Upper lobe of right lung (tissue), 1 donor: ENCODE measurements at places on chromosomes 4 and X. TPM values are rescaled to one million over a fixed set of nuclear protein-coding genes. Genes with fewer than 3 reads are reported as not detected.

DNA sequence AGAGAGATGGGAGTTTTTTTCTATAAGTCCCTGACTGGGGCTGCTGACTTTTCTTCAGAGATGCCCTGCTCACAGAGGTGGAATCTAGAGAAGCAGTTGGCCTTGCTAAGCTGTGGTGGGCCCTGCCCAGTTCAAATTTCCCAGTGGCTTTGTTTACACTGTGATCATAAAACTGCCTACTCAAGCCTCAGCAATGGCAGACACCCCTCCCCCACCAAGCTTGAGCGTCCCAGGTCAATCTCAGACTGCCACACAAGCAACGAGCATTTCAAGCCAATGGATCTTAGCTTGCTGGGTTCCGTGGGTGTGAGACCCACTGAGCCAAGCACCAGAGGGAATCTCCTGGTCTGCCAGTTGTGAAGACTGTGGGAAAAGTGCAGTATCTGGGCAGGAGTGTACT lies 199.8 kb upstream of the WDFY3 start:
- H3K36me3 ChIP-seq, result no peaks in the 10 kb centered on the region
- H3K4me1 ChIP-seq, result no peaks in the 10 kb centered on the region
- no peak overlapping the region for H3K4me3 ChIP-seq
- H3K27ac ChIP-seq, result no peak overlapping the region
- no peak for DNase-seq

- H3K4me3 ChIP-seq, result no peak overlapping the region
- H3K27ac ChIP-seq, result no peak overlapping the region
- DNase-seq, result no peak
- H3K4me1 ChIP-seq, result no peaks in the 10 kb centered on the region
- no peaks in the 10 kb centered on the region for H3K27me3 ChIP-seq
Measured at GRCh38 chrX:14351611-14352303, 177.6 kb upstream of the GLRA2 start.

DNA sequence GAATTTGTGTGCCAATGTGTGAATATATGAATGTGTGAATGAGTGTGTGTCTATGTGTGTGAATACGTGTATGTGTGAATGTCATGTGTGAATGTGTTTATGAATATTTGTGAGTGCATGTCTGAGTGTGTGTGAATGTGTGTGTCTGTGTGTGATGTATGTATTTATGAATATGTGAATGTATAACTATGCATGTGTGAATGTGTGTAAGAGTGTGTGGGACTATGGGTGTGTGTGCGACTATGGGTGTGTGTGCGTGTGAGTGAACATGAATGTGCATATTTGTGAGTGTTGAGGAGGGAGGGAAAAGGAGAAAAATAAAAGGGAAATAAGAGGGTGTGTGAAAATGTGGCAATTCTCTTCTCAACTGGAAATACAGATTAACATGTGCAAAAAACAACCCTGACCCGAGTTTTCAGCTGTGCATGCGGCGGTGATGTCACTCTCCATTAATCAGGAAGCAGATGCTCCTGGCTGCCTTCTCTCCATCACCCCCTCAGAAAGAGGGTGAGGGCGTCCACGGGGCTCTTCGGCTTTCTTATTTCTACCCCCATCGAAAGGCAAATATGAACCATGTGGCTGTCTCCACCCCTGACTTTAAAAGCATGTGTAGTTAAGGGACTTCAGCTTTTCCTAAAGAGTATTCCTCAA lies 219.8 kb downstream of the MAML3 start:
- H3K27ac ChIP-seq, result no peak overlapping the region
- H3K27me3 ChIP-seq, result no peaks in the 10 kb centered on the region
- no peaks in the 10 kb centered on the region for H3K4me1 ChIP-seq

GRCh38 chr4:104641418-104641817 lies 146.7 kb upstream of the CXXC4 start:
- no peak overlapping the region for H3K4me3 ChIP-seq
- H3K36me3 ChIP-seq, result no peaks in the 10 kb centered on the region
- no peaks in the 10 kb centered on the region for H3K4me1 ChIP-seq
- DNase-seq, result no peak
- H3K27me3 ChIP-seq, result no peaks in the 10 kb centered on the region
- H3K27ac ChIP-seq, result no peak overlapping the region

GRCh38 chr4:76252271-76252653 lies 741 bp downstream of the FAM47E start:
- peak overlapping the region; percentile 68 for H3K27ac ChIP-seq
- H3K36me3 ChIP-seq, result no peaks in the 10 kb centered on the region
- DNase-seq, result no peak

GRCh38 chr4:47213106-47213505 lies 181.7 kb downstream of the GABRB1 start:
- H3K4me3 ChIP-seq, result no peak overlapping the region
- H3K27ac ChIP-seq, result no peak overlapping the region
- no peaks in the 10 kb centered on the region for H3K4me1 ChIP-seq
- no peak for DNase-seq

DNA sequence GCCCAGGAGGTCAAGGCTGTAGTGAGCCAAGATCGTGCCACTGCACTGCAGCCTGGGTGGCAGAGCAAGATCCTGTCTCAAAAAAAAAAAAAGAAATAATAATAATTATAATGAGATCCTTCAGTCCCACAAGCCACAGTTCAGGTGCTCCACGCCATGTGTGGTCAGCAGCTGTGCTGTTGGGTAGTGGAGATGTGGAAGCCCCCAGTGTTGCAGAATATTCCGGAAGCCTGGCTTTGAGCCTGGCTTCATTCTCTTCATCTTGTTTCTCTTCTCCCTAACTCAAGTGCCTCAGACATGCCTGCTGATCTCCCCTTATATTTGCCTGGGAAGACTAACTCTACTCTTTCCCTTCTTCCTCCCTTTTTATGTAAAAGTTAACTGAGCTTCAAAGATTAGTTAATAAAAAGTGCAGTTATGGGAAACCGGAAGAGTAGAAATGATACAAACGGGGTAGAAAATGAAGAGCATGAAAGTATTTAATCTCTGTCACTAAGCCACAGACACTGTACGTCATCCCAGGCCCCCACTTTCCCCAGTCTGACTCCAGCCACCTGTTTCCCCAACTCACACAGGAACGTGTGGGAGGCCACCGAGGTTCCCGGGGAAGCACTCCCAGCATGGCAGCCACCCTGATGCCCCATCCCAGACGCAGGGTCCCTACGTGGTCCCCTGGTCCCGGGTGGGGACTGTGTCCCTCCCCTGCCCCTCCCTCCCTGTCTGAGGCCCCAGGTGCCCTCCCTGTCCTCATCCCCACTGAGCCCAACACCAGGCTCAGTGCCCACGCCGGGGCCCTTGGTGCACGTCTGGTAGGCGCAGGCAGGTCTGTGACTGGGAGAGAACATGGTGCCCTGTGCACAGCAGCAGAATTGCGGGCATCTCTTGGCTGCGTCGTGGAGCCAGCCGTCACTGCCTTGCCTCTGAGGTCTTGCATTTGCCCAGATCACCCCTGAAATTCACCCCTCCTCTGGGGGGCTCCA lies 24.0 kb downstream of the PCGF3 start:
- peaks cover 3% of the 10 kb centered on the region for H3K4me1 ChIP-seq
- no peak overlapping the region for H3K27ac ChIP-seq
- no peak for DNase-seq
- no peak overlapping the region for H3K4me3 ChIP-seq
- H3K36me3 ChIP-seq, result peaks cover 28% of the 10 kb centered on the region

DNA sequence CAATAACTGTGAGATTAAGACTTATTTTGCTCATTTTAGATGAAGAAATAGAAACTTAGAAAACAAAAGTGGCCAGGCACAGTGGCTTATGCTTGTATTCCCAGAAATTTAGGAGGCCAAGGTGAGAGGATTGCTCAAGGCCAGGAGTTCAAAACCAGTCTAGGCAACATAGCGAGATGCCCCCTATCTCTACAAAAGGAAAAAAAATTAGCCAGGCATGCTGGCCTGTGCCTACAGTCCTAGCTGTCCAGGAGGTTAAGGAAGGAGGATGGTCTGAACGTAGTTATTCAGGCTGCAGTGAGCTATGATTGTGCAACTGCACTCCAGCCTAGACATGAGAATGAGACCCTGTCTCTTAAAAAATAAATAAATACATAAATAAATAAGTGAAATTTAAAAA lies 28.0 kb downstream of the APELA start:
- H3K4me1 ChIP-seq, result no peaks in the 10 kb centered on the region
- DNase-seq, result no peak
- H3K4me3 ChIP-seq, result no peak overlapping the region

The ANXA10 gene
- not detected for total RNA-seq

DNA sequence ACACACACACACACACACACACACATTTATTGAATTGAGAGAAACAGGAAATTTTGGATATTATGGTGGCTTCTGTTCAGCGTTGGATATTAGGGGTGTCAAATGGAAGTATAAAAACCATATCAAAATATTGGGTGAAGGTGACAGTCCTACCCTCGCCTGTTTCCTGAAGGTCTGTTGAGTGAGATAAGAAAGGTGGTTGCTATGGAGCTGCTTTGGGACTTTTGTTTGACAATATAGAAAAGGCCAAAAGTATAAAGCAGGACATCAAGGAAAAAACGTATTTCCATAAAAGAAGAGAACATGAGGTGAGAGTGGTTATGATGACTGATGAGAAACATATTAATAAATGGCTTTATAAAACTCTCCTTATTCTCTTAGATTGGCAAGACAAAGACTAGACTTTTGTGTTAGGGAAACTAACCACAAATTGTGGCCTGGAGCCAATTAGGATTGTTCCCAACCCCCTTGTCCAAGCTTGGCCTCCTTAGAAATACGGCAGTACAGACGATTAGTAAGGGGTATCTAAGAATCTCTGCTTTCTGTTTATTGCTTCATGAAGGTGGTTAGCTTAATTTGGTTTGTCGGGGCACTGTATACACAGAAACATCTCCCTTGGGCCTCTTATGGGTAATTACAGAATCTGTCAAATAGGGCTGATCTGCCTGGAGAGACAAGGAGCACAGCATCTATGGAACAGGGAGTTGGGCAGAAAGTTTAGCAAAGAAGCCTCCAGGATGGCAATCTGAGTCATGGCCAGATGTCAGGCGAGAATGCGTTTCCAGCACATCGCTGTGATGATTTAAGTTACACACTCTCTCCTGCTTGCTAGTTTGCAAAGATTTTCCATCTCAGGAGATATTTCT lies 198.0 kb downstream of the CBR4 start:
- peaks cover 2% of the 10 kb centered on the region for H3K4me1 ChIP-seq
- H3K36me3 ChIP-seq, result no peaks in the 10 kb centered on the region
- DNase-seq, result no peak
- H3K27me3 ChIP-seq, result no peaks in the 10 kb centered on the region
- peak overlapping the region; percentile 19 for H3K27ac ChIP-seq

GRCh38 chrX:34559325-34559724 lies 97.8 kb downstream of the TMEM47 start:
- no peaks in the 10 kb centered on the region for H3K36me3 ChIP-seq
- H3K4me3 ChIP-seq, result no peak overlapping the region
- H3K4me1 ChIP-seq, result no peaks in the 10 kb centered on the region
- no peak overlapping the region for H3K27ac ChIP-seq
- no peaks in the 10 kb centered on the region for H3K27me3 ChIP-seq

GRCh38 chrX:110125446-110126162 lies 122.7 kb downstream of the TMEM164 start:
- H3K27me3 ChIP-seq, result no peaks in the 10 kb centered on the region
- H3K27ac ChIP-seq, result no peak overlapping the region
- no peaks in the 10 kb centered on the region for H3K4me1 ChIP-seq

GRCh38 chr4:164989471-164989870 lies 12.0 kb upstream of the TRIM61 start:
- H3K4me3 ChIP-seq, result no peak overlapping the region
- no peaks in the 10 kb centered on the region for H3K36me3 ChIP-seq
- H3K27me3 ChIP-seq, result no peaks in the 10 kb centered on the region
- no peak overlapping the region for H3K27ac ChIP-seq
- no peaks in the 10 kb centered on the region for H3K4me1 ChIP-seq

DNA sequence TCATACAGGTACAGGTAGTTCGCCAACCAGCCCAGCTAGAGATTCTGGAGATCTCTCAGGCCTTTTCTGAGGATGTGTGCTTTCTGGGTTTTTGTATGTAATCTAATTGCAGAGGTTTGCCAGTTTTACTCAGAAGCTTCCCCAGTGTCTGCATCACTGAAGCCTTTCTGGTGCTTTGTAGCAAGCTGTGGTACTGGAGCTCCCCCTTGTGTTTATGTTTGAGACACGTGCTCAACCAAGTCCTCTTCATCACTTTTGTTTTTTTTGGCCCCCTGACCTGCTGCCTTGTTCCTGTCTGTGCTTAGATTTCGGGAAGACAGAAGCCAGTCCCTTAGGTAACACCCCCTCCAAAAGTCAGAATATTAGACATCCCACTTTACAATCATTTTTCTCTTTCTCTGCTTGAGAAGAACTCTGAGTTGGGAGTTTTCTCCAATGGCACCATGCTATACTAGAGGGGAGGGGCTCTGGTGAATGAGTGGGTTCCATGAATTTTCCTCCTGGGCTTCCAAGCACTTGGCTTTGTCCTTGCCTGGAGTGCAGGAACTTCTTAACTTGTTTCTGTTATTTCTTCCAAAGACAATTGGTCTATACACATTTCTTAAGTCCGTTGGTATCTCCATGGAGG lies 128.4 kb upstream of the TBC1D9 start:
- no peak overlapping the region for H3K4me3 ChIP-seq
- no peak for DNase-seq
- no peaks in the 10 kb centered on the region for H3K36me3 ChIP-seq
- H3K27me3 ChIP-seq, result no peaks in the 10 kb centered on the region
- H3K27ac ChIP-seq, result no peak overlapping the region
- no peaks in the 10 kb centered on the region for H3K4me1 ChIP-seq

The WAS gene
- total RNA-seq, result 25.3 TPM

The ATP2B3 gene
- not detected for total RNA-seq

The SHISA3 gene
- 5.8 TPM for total RNA-seq

- H3K4me1 ChIP-seq, result no peaks in the 10 kb centered on the region
- H3K27ac ChIP-seq, result no peak overlapping the region
- H3K4me3 ChIP-seq, result no peak overlapping the region
- H3K36me3 ChIP-seq, result peaks cover 16% of the 10 kb centered on the region
Measured at GRCh38 chr4:53354012-53354722, 11.7 kb downstream of the SCFD2 start.

The SRPX2 gene
- 39.1 TPM for total RNA-seq

- H3K36me3 ChIP-seq, result no peaks in the 10 kb centered on the region
- no peak overlapping the region for H3K4me3 ChIP-seq
- no peak for DNase-seq
Measured at GRCh38 chrX:107542500-107542899, 85.8 kb upstream of the PRPS1 start.

The STPG2 gene
- total RNA-seq, result 0.41 TPM

DNA sequence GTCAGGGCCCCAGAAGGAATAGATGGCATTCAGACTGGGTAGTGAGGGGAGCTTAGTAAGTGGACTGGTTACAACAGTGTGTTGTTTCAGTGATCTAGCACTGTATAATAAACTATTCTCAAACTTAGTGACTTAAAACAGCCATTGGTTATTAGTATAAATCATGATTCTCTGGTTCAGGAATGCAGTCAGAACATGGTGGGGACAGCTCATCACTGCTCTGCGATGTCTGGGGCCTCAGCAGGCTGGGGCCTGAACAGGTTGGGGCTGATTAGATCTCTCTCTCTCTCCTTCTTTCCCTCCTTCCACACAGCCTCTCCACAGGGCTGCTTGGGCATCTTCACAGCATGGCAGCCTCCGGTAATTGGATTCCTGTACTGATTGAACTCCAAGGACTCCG lies 160.4 kb downstream of the GATB start:
- H3K36me3 ChIP-seq, result no peaks in the 10 kb centered on the region
- no peaks in the 10 kb centered on the region for H3K4me1 ChIP-seq
- no peak for DNase-seq
- H3K27me3 ChIP-seq, result no peaks in the 10 kb centered on the region

The UGT2B15 gene
- not detected for total RNA-seq

- DNase-seq, result no peak
- no peaks in the 10 kb centered on the region for H3K4me1 ChIP-seq
- H3K4me3 ChIP-seq, result no peak overlapping the region
- no peaks in the 10 kb centered on the region for H3K27me3 ChIP-seq
Measured at GRCh38 chr4:126182786-126183185, 868.0 kb downstream of the FAT4 start.

The VCX2 gene
- total RNA-seq, result not detected

- no peaks in the 10 kb centered on the region for H3K4me1 ChIP-seq
- no peaks in the 10 kb centered on the region for H3K36me3 ChIP-seq
- H3K4me3 ChIP-seq, result no peak overlapping the region
- no peak overlapping the region for H3K27ac ChIP-seq
Measured at GRCh38 chr4:80173401-80173800, 23.9 kb upstream of the PRDM8 start.
